ENCODE measurements at places on chromosomes 12 and 14. TPM values are rescaled to one million over a fixed set of nuclear protein-coding genes. Genes with fewer than 3 reads are reported as not detected.

DNA sequence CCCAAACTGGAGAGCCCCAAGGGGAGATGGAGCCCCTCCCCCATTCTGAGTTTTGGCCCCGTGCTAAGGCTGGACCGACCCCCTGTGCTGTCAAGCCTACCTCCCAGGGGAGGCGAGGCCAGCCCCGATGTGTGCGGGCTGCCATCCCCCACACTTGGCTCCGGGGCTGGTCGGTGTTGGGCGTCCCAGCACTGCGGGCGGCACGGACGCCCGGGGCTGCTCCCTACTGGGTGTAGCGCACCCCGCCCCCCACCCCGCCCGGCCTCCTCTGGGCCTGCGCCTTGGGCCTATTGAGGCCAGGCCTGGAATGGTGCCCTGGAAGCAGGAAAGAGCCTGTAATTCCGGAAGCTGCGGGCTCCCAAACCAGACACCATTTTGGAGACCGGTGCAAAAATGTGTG lies 2.6 kb downstream of the DCAF4 start:
- H3K27ac ChIP-seq: no peak overlapping the region
- H3K4me1 ChIP-seq: no peaks in the 10 kb centered on the region
- no peak for DNase-seq

DNA sequence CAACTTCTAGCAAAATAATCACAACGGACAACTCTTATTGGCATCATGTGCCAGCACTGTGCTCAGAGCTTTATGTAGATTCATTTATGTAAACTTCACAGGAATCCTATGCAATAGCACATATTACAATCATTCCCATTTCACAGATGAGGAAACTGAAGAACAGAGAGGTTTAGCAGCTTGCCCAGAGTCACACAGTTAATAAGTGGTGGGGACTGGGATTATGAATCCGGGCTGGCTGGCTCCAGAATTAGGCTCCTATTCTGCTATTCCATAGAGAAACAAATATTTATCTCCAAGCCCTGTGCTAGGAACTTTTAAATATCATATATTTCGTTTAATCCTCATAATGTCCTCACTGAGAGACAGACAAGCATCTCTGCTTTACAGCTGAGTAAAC lies 52.4 kb upstream of the OAS1 start:
- H3K4me1 ChIP-seq: no peaks in the 10 kb centered on the region
- no peak for DNase-seq
- H3K36me3 ChIP-seq: no peaks in the 10 kb centered on the region
- H3K4me3 ChIP-seq: no peak overlapping the region

COCH gene
- total RNA-seq: not detected

MGAT4C gene
- 0.03 TPM for total RNA-seq

DNA sequence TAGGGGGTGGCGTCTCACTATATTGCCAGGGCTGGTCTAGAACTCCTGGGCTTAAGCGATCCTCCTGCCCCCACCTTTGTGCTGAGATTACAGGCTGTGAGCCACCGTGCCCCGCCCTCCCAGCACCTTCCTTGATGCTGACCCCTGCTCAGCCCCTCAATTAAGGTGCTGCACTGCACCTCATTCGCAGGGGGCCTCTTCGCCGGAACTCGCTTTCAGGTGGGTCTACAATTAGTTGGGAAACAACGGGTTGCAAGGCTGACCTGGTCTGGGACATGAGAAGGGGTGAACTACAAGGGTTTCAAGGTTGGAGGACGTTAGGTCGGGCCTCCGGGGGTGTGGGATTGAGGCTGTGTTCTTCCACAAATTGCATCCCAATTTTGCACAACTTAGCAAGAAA lies 1.2 kb upstream of the NOP2 start:
- H3K27me3 ChIP-seq: no peaks in the 10 kb centered on the region
- peaks cover 70% of the 10 kb centered on the region for H3K36me3 ChIP-seq
- no peak overlapping the region for H3K4me3 ChIP-seq

- no peak overlapping the region for H3K4me3 ChIP-seq
- no peak for DNase-seq
- H3K36me3 ChIP-seq: no peaks in the 10 kb centered on the region
- H3K27ac ChIP-seq: no peak overlapping the region
- peaks cover 8% of the 10 kb centered on the region for H3K27me3 ChIP-seq
Observed at GRCh38 chr12:52130711-52131110, 51.2 kb downstream of the SMIM41 start.

GRCh38 chr14:39673270-39673711 lies 241.1 kb upstream of the FBXO33 start:
- H3K27ac ChIP-seq: no peak overlapping the region
- H3K4me1 ChIP-seq: no peaks in the 10 kb centered on the region
- H3K27me3 ChIP-seq: no peaks in the 10 kb centered on the region
- no peak overlapping the region for H3K4me3 ChIP-seq
- H3K36me3 ChIP-seq: no peaks in the 10 kb centered on the region

- H3K36me3 ChIP-seq: no peaks in the 10 kb centered on the region
- H3K4me1 ChIP-seq: peaks cover 9% of the 10 kb centered on the region
- no peak for DNase-seq
- no peaks in the 10 kb centered on the region for H3K27me3 ChIP-seq
Observed at GRCh38 chr12:122421187-122421820, 1.2 kb downstream of the CLIP1 start.

DNA sequence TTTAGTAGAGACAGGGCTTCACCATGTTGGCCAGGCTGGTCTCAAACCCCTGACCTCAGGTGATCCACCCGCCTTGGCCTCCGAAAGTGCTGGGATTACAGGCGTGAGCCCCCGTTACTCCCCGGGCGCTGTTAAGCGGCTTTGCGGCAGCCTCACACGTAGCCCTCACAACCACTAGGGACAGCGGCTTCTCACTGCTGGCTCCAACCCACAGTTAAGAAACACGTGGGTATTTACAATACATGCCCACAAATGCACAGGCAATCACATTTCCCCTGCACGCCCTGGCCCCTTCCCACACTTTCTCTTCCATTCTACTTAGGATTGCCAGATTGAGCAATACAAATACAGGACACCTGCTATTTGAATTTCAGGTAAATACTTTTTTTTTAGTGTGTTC lies 37.0 kb upstream of the EIF5 start:
- H3K27ac ChIP-seq: no peak overlapping the region
- no peak for DNase-seq
- H3K4me1 ChIP-seq: no peaks in the 10 kb centered on the region
- no peaks in the 10 kb centered on the region for H3K36me3 ChIP-seq

DNA sequence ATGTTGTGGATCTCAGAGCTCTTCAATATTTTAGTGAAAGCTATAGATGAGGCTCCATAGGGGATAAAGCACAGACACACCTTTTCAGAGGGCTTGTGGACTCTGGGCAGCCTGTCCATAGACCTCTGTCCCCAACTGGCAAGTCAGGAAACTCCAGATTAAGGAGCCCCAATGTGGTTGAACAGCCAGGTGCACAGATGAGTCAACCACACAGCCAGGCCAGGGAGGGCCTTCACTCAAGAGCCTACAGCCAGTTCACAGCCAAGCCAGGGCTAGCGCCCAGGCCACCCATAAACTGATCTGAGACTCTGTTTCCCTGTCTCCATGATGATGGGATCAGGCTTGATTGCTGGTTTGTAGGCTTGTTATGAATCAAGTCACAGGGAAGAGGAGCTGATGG lies 1.0 kb upstream of the BDKRB2 start:
- DNase-seq: peak; percentile 22
- no peaks in the 10 kb centered on the region for H3K27me3 ChIP-seq
- H3K4me3 ChIP-seq: no peak overlapping the region
- H3K36me3 ChIP-seq: no peaks in the 10 kb centered on the region
- no peak overlapping the region for H3K27ac ChIP-seq
- peaks cover 4% of the 10 kb centered on the region for H3K4me1 ChIP-seq

DNA sequence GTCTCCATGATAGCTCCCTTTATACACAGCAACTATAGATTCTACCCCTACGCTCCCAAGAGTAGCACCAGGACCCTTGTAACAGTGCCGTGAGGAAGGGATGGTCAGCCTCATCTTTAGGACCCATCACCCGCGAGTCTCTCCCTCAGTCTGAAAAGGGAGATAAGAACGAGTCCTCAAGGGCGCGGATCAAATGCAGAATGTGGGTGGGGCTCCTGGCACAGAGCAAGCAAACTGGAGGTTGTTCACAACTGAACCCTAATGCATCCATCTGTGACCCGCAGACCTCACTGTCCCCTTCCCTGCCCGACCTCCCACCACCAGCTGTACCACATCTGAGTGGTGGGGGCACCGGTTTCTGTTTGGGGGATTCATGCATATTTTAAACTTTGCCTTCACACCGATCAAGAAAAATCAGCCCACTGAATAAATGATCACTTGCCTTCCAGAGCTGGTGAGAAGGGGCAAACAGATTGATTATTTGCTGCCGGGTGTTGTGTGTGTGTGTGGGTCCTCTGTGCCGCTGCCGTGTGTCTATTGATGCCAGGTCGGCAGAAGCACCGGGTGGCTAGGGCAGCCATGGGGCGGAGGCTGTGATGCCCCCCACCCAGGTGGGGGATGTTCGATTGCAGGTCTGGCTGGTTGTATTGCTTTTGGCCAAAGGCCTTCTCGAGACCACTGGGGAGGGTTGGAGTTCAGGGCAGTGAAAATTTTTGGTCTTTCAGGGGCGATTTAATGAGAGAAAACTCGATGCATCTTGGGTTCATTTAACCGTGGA lies 35.7 kb upstream of the BEGAIN start:
- DNase-seq: no peak
- no peak overlapping the region for H3K27ac ChIP-seq
- H3K4me3 ChIP-seq: no peak overlapping the region
- no peaks in the 10 kb centered on the region for H3K36me3 ChIP-seq

IL31 gene
- total RNA-seq: not detected

CPM gene
- total RNA-seq: 0.43 TPM

HCAR1 gene
- total RNA-seq: not detected

GRCh38 chr14:56808383-56809269 lies 1.7 kb downstream of the OTX2 start:
- no peaks in the 10 kb centered on the region for H3K27me3 ChIP-seq
- no peaks in the 10 kb centered on the region for H3K36me3 ChIP-seq
- no peak for DNase-seq
- no peaks in the 10 kb centered on the region for H3K4me1 ChIP-seq
- H3K4me3 ChIP-seq: no peak overlapping the region

CCDC196 gene
- not detected for total RNA-seq

PLA2G1B gene
- total RNA-seq: not detected

PLEKHH1 gene
- total RNA-seq: 0.30 TPM

GRCh38 chr12:132275110-132275531 lies 54.3 kb downstream of the GALNT9 start:
- H3K4me1 ChIP-seq: no peaks in the 10 kb centered on the region
- 0 out of 2 replicates have a peak, but pooled peaks cover 3% of the 10 kb centered on the region for H3K27me3 ChIP-seq
- no peak overlapping the region for H3K4me3 ChIP-seq
- H3K27ac ChIP-seq: no peak overlapping the region
- H3K36me3 ChIP-seq: no peaks in the 10 kb centered on the region
- DNase-seq: no peak

Measured in SJCRH30 (cell line).